Epithelial cell of alveolus of lung (primary cell): ENCODE measurements at places on chromosomes 16 and 17. TPM values are rescaled to one million over a fixed set of nuclear protein-coding genes. Genes with fewer than 3 reads are reported as not detected.

The CBFA2T3 gene
- total RNA-seq = not detected in 2 replicates

The SLC2A4 gene
- 0.13 and 0.96 TPM in 2 replicates for total RNA-seq

The ITGA2B gene
- under 0.01 and 0.56 TPM in 2 replicates for total RNA-seq

The ICAM2 gene
- total RNA-seq = 7.4 and 11.9 TPM in 2 replicates

The TP53TG3C gene
- total RNA-seq = not detected in 2 replicates

The ASPHD1 gene
- 6.5 and 9.8 TPM in 2 replicates for total RNA-seq

The TAT gene
- total RNA-seq = not detected in 2 replicates

The TNFRSF17 gene
- total RNA-seq = not detected in 2 replicates

The TRIM37 gene
- total RNA-seq = 10.3 and 20.8 TPM in 2 replicates

The C16orf46 gene
- total RNA-seq = 0.13 and 0.88 TPM in 2 replicates

The KRT15 gene
- 0.96 and 2.7 TPM in 2 replicates for total RNA-seq

The FHOD1 gene
- total RNA-seq = 27.3 and 30.1 TPM in 2 replicates

The HEATR9 gene
- total RNA-seq = not detected in 2 replicates
